Activated naive CD8-positive, alpha-beta T cell treated with anti-CD3 and anti-CD28 coated beads, Interleukin-2, amount 50 U/mL, for 16 hours (primary cell): ENCODE measurements at places on chromosomes 1 and 21.

- no peak for DNase-seq
These were observed 5.6 kb upstream of the RABGAP1L start for GRCh38 chr1:174153825-174154107.

DNA sequence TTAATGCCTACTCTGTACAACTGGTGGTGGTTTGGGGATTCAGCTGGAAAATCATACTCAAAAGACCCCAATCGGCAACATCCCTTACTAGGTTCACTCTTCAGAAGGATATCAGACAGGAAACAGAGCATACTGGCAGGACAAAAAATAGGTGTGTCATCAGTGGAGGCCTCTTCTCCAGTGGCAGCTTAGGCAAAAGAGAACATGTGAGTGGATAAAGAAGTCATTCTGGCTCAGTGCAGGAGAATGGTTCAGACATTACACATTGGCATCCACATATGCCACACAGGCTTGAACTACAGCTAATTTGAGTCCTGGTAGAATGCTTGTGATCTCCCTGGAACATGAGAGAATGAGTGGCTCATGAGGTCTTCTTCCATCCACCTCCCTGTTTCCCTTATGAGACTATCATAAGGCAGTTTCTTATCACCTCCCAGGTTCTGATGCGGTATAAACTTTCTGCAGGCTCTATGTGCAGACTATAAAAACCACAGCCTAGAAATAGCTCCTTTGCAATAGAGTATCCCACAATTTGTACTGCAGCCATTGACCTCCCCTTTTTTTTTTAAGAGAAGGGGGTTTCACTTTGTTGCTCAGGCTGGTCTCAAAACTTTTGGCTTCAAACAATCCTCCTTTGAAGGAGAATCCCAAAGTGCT is 24.7 kb downstream of the VAMP4 start:
- DNase-seq, result no peak

DNA sequence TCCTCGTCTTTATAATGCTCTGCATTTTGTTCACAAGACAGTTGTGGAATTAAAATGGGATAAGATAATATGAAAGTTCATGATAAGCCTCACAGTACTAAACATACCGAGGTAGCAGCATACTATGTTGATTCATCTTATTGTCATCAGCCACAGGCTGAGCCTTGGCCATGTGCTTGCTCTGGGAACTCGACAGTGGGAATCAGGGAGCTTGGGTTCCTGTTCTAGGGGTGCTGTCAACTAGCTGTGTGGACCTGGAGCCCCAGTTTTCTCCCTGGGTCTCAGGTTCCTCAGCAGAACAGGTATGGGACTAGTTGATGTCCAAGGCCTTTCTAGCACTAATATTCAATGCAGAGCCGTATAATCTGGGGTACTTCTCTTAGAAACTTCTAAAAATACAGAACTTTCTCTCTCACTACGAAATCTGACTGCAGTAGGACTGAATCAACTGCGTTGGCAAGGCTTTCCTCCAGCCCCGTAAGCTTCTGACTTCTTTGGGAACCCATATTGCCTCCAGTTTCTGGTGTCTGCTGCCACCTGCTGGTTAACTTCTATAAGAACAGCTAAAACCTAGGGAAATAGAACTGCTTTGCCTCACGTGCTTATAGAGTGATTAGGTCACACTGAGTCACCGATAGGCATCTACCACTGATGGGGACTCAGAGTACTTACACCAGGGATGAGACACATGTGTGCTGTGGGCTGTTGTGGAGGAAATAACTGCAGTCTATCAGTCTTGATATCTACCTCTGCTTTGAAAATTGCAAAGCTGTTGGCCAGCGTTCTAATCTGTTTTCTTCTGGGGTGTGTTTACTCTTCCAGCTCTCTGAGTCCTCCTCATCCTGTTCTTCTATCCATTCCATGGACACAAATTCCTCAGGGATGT is 110.9 kb downstream of the RGL1 start:
- peak; percentile 46 for DNase-seq

DNA sequence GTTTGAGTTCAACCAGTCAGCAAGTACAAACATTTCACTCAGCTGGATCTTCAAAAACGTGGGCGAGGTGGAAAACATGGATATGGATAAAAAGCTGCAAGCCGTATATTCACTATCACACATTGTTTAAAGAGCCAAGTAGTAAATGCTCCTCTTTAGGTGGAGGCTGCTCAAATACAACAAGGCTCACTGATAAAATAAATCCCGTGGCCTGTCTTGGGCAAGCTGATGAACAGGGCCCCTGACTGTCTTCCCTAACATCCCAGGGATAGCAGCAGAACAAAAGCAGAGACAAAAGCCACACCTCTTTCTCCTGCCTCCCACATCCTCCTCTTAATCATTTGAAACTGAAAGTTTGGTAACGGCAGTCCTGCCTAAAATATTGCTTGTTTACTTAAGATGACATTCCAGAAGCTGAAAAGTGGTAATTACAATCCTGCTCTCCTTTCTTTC is 357.7 kb downstream of the TTLL7 start:
- no peak for DNase-seq

DNA sequence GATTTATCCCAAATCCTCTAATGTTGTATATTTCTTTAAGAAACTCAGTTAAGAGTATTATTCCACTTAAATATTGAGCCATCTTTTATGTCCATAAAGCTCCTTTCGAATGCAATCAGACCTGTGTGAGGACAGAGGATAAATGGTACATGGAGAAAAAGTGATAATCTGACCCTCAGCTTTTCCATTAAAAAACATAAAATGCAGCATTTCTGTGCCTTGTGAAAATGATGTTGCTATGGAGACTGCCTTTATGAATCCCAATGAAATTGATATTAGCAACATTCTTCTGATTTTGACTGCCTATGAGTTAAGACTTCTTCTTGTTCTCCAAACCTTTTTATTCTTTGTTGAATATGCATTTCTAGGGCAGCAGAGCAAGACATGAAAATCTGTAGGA is 44.1 kb upstream of the CYYR1 start:
- DNase-seq, result no peak

GRCh38 chr1:153677718-153678518 is 570 bp upstream of the NPR1 start:
- no peak for DNase-seq

- DNase-seq, result no peak
These were observed 28.1 kb downstream of the DAP3 start for GRCh38 chr1:155717041-155717440.

DNA sequence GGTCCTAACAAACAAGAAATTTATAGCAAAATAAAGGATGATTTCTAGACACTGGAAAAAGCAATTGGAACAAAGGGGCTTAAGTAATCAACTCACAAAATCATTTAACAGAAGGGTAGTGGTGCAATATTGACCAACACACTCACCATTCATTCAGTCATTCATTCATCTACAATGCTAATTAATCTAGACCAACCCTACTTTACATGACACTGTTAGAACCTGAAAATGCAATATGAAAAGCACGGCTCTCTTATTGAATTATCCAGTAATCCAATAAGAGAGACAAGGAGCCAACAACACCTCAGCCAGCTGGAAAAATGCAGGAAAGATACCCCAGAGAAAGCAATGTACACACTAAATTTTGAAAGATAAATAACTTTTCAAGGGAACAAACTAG is 310.8 kb upstream of the NR5A2 start:
- no peak for DNase-seq

GRCh38 chr1:204194080-204194479 is 2.2 kb downstream of the KISS1 start:
- no peak for DNase-seq

DNA sequence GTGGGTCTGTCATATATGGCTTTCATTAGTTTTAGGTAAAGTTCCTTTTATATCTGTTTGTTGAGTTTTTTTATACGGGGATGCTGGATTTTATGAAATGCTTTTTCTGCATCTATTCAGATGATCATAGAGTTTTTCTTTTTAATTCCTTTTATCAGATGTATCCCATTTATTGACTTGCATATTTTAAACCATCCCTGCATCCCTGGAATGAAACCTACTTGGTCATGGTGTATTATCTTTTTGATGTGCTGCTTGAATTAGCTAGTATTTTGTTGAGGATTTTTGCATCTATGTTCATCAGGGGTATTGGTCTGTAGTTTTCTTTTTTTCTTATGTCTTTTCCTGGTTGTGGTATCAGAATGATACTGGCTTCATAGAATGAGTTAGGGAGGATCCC is 118.0 kb downstream of the NME7 start:
- no peak for DNase-seq

- no peak for DNase-seq
These were observed 2.1 kb downstream of the KDM5B start for GRCh38 chr1:202805886-202806844.

GRCh38 chr1:8201331-8201861 is 116.5 kb upstream of the SLC45A1 start:
- no peak for DNase-seq

DNA sequence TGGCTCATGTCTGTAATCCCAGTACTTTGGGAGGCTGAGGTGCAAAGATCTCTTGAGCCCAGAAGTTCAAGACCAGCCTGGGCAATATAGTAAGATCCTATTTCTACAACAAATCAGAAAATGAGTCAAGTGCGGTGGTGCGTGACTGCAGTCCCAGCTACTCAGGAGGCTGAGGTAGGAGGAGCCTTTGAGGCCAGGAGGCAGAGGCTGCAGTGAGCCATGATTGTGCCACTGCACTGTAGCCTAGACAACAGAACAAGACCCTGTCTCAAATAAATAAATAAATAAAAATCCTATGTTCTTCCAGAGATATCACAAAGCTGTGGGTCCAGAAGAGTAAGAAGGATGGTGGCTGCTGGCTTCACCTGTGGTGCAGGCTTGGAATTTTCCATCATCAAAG is 22.1 kb downstream of the CDA start:
- no peak for DNase-seq

DNA sequence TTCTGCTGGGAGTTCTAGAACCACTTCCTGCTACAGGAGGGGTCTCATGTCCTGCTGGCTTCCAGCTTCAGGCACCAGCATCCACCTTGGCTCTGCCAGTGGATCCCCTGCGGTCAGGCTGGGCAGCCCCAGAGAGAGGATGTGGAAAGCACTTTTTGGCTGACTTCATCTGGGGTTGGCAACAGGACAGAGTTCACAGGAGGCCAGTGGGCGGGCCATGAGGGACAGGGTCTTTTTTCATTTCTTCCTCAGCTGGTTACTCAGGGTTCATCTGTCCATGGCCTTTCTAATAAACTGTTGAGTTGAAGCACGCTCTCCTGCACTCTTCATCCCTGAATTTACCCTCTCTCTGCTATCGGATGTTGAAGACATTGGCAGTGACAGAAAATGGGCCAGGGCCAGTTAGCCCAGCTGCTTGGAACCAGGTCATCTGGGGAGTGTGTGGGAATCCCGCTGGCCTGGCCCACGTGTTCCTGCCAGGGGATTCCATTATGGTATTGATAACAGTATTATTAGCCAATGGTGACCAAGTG is 45.2 kb downstream of the RPS6KA1 start:
- no peak for DNase-seq

- DNase-seq, result no peak
These were observed 585.7 kb upstream of the CAMK1G start for GRCh38 chr1:208997726-208998312.

DNA sequence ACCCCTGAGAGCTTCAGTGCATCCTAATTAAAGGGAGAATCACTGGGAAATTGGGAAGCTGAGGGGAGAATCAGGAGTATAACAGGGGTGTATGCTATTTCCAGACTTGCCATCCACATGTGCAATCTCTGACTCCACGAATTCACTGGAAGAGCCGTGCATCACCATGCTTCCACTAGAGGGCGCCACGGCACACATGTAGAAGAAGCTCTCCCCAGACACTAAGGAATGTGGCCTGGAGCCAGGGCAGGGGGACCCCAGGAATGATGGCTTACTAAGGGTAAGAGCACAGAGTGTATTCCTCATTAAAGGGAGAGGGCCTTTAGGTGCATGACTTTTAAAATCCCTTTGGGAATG is 81.5 kb downstream of the ABCA4 start:
- peak; percentile 4 for DNase-seq

- DNase-seq, result no peak
These were observed at the start of gene IL19 for GRCh38 chr1:206770531-206771337. IL19 (plus strand) TSS chr1:206770773; CDS start chr1:206836663, 65,890 bp downstream.

GRCh38 chr1:26724926-26725325 is 29.1 kb downstream of the ARID1A start:
- DNase-seq, result no peak

- DNase-seq, result no peak
These were observed 1180.3 kb upstream of the B3GALT2 start for GRCh38 chr1:194366705-194367104.

DNA sequence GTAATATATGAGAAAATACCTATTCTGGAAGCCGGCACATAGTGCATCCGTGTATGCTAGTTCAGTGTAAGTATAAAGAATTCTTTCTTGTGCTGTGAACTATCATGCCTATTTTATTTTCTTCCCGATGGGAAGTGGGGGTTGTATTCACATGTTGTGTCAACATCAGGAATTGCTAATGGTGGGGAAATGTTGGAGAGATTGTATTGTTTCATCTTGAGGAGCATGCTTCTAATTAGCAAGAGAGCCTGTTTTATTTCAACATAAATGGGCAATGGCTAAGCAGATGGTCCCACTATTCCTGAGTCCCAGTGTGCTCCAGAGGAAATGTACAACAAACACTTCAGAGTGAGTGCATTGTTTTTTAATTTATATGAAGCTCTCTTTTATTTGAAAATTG is 485.2 kb downstream of the PLPP3 start:
- no peak for DNase-seq

DNA sequence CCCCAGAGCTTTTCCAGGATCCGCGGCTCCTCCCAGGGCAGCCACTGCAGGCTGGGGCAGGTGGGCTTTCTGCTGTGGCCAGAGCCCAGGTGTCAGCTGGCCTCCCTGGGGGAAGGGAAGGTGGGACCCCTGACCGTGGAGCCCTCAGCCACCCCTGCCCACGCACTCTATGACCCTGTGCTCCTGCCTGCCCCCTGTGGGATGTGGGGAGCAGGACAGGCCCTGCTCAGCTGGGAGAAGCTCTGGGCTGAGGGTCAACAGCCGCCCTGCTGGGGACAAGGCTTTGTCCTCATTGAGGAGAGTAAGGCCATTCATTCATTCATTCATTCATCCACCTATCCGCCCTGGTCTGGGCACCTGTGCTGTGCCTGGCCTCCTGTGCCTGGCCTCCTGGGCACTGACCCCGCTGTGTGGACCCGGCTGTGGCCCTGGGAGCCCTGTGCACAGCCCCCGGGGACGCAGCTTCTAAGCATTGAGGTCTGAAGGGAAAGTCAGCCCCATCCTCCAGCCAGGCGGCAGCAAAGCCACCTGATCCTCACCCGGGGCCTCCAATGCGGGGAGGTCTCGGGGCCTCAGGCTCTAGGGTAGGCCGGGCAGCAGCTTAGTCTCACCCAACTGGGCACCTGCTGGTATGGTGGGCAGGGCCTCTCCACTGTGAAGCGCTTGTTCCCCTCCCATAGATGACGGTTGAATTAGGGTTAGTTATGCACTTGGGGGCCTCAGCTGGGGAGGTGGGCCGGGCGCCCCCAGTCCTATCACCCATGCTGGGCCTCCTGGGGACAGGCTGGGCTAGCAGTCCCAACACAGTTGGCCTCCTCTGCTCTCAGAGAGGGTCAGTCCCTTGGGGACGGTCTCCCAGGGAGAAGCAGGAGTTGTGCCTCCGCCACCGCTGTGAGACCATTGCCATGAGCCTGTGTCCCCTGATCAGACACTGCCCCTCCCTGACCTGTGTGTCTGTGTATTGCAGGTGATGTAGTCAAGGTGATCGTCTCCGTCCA is 6.0 kb downstream of the TNFRSF14 start:
- no peak for DNase-seq
